ENCODE measurements at places on chromosomes 7 and 10. TPM values are rescaled to one million over a fixed set of nuclear protein-coding genes. Genes with fewer than 3 reads are reported as not detected.

GRCh38 chr7:155405399-155406318 is 52.3 kb upstream of the EN2 start:
- peak; percentile 20 for DNase-seq
- peaks cover 15% of the 10 kb centered on the region for H3K27me3 ChIP-seq
- no peaks in the 10 kb centered on the region for H3K4me1 ChIP-seq

GRCh38 chr7:139393621-139394211 is 34.0 kb downstream of the LUC7L2 start:
- no peaks in the 10 kb centered on the region for H3K27me3 ChIP-seq
- H3K36me3 ChIP-seq, result peaks cover 51% of the 10 kb centered on the region
- H3K27ac ChIP-seq, result no peak overlapping the region
- H3K4me1 ChIP-seq, result peaks cover 9% of the 10 kb centered on the region
- DNase-seq, result peak; percentile 11

DNA sequence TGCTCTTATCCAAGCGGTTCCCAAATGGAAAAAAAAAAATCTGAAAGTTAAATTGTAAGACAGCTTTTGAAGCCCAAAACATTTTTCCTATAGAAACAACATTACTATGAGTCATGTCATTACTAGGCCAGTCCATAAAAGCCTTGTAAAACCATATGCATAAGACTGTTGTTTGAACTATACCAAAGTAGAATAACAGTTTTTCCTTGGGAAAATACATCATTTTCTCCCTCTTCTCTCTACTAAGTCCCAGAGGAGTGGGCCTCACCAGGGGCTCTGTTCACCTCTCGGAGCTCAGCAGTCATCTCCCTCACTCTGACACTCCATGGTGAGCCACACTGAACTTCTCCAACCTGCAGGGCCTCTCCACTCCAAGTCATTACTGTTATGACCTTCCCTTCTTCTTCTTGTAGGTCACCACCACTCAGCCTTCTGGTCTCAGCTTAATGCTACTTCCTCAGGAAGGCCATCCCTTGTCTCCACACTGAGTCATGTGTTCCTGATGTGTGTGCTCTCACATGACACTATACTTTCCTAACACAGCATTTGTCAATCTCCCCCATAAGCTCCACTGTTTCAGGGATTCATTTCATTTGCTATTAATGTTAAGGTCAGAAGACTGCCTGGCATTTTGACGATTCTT is 32.5 kb downstream of the ZNF438 start:
- peak overlapping the region; percentile 63 for H3K27ac ChIP-seq
- H3K27me3 ChIP-seq, result no peaks in the 10 kb centered on the region
- H3K4me1 ChIP-seq, result peaks cover 31% of the 10 kb centered on the region
- no peaks in the 10 kb centered on the region for H3K36me3 ChIP-seq

The GLUD1 gene
- total RNA-seq, result 234 TPM

DNA sequence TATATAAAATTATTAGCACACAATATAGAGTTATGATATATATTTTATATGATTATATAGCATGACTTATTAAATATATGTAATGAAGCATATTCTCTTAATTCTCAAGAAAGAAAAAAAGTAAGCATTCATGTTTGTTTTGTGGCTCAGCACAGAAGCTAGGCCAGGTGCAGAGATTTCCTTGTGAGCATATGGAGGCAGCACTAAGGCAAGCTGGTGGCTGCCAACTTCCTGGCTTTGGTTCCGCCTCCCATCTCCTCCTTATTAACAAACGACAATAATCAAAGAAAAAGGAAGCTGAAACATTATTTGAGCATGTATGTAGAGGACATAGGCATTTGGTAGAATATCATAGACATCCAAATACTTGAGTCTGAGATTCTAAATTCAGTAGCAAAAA is 130.3 kb downstream of the ST7 start:
- H3K4me3 ChIP-seq, result no peak overlapping the region
- 0 out of 2 replicates have a peak, but pooled peaks cover 6% of the 10 kb centered on the region for H3K4me1 ChIP-seq
- H3K36me3 ChIP-seq, result no peaks in the 10 kb centered on the region
- H3K27me3 ChIP-seq, result no peaks in the 10 kb centered on the region
- no peak for DNase-seq

The COL26A1 gene
- total RNA-seq, result 1.6 TPM

The GBX1 gene
- total RNA-seq, result not detected

The ZCWPW1 gene
- total RNA-seq, result 1.9 TPM

- H3K4me3 ChIP-seq, result no peak overlapping the region
- H3K4me1 ChIP-seq, result no peaks in the 10 kb centered on the region
- no peak overlapping the region for H3K27ac ChIP-seq
- no peaks in the 10 kb centered on the region for H3K27me3 ChIP-seq
- no peak for DNase-seq
- H3K36me3 ChIP-seq, result no peaks in the 10 kb centered on the region
Observed at GRCh38 chr10:89097226-89097625, 106.6 kb downstream of the FAS start.

GRCh38 chr7:104123786-104124185 is 84.0 kb downstream of the ORC5 start:
- no peak overlapping the region for H3K27ac ChIP-seq
- H3K4me3 ChIP-seq, result no peak overlapping the region
- H3K36me3 ChIP-seq, result peaks cover 10% of the 10 kb centered on the region
- no peaks in the 10 kb centered on the region for H3K4me1 ChIP-seq

- no peak overlapping the region for H3K27ac ChIP-seq
- DNase-seq, result peak; percentile 65
- peaks cover 11% of the 10 kb centered on the region for H3K4me1 ChIP-seq
- H3K27me3 ChIP-seq, result no peaks in the 10 kb centered on the region
- no peaks in the 10 kb centered on the region for H3K36me3 ChIP-seq
- no peak overlapping the region for H3K4me3 ChIP-seq
Observed at GRCh38 chr10:71314028-71314693, 4.9 kb upstream of the SLC29A3 start.

GRCh38 chr7:27151931-27152815 is at the start of gene HOXA3:
Gene HOXA3, minus strand, starts transcription at chr7:27152583. Its CDS starts 41,943 bp downstream, at chr7:27110640.
- no peaks in the 10 kb centered on the region for H3K36me3 ChIP-seq
- peak within 1 kb of the TSS; percentile 89 for H3K4me3 ChIP-seq
- H3K27me3 ChIP-seq, result no peaks in the 10 kb centered on the region
- H3K27ac ChIP-seq, result peak within 1 kb of the TSS; percentile 86
- peaks cover 37% of the 10 kb centered on the region for H3K4me1 ChIP-seq

GRCh38 chr7:28144266-28144665 is 36.3 kb downstream of the JAZF1 start:
- no peak overlapping the region for H3K27ac ChIP-seq
- peaks cover 4% of the 10 kb centered on the region for H3K4me1 ChIP-seq
- no peak overlapping the region for H3K4me3 ChIP-seq
- H3K36me3 ChIP-seq, result no peaks in the 10 kb centered on the region
- no peak for DNase-seq

- H3K36me3 ChIP-seq, result no peaks in the 10 kb centered on the region
- no peaks in the 10 kb centered on the region for H3K27me3 ChIP-seq
- peak overlapping the region; percentile 49 for H3K27ac ChIP-seq
- peak overlapping the region; percentile 62 for H3K4me3 ChIP-seq
- DNase-seq, result peak; percentile 96
- no peaks in the 10 kb centered on the region for H3K4me1 ChIP-seq
Observed at GRCh38 chr10:784403-785088, 95.1 kb upstream of the DIP2C start.

- H3K4me3 ChIP-seq, result no peak overlapping the region
- H3K4me1 ChIP-seq, result no peaks in the 10 kb centered on the region
- DNase-seq, result no peak
- no peaks in the 10 kb centered on the region for H3K36me3 ChIP-seq
- H3K27me3 ChIP-seq, result peaks cover 7% of the 10 kb centered on the region
Observed at GRCh38 chr7:1586827-1587705, 17.2 kb upstream of the PSMG3 start.
